ENCODE measurements at places on chromosomes 12 and 14.
A peak's percentile ranks its signal among the peaks of the same experiment; 100 is the strongest.

GRCh38 chr12:107335802-107336570, 242.6 kb upstream of the CRY1 start:
- DNase-seq, result no peak

GRCh38 chr14:20998674-20999366, at the start of gene SLC39A2:
TSS of gene SLC39A2 (plus strand) at chr14:20999293. CDS start at chr14:20999447, 154 bp downstream.
- peak; percentile 73 for DNase-seq

DNA sequence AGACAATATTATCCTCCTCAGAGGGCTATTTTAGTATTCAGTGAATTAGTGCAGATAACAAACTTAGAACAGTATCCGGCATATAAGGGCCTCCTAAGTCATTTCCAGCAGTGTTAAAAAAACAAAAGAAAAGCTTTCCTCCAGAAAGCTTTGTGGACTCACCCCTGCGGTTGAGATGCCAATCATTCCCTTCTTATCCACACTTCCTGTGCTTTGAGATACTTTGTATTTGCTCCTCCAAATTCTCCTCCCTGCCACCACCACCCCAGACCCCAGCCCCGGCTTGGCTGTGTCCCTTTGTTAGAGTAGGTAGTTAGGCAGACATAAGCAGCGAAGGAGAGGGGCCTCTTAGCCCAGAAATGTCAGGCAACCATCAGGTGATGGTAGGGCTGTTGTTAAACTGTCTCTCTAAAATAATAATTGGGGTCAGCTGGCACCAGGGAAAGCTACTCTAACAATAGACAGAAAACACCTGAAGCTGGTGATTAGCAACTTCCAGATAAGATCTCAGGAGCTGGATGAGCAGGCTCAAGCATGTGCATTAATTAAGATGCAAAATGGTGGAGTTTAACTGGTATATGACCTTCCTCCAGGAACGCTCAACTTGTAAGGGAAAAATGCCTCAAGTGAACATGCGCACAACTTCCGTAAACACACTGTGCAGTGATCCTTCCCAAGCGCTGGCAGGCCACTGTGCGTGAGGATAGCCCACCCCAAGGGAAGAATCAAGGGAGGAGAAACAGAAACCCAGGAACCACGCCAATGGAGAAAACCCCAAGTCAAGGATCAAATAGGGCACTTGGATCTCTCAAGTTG, 152.1 kb upstream of the EEA1 start:
- peak; percentile 39 for DNase-seq

DNA sequence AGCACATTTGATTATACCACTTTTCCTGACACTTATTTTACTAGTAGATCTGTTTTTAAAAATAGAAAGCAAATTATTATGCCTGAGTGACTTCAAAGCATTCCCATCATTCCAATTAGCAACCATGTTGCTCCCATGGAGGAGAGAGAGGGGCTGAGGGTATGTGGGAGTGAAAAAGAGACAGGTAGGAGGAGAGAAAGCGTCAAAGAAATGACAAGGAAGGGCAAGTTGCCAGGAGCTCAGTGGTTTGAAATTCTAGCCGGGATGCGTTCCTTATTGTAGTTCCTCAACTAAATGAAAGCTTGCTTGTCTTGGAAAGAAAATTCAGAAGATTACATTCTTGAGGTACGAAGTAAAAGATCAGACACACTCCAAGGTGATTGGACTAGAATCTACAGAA, 92.4 kb upstream of the PKP2 start:
- no peak for DNase-seq

DNA sequence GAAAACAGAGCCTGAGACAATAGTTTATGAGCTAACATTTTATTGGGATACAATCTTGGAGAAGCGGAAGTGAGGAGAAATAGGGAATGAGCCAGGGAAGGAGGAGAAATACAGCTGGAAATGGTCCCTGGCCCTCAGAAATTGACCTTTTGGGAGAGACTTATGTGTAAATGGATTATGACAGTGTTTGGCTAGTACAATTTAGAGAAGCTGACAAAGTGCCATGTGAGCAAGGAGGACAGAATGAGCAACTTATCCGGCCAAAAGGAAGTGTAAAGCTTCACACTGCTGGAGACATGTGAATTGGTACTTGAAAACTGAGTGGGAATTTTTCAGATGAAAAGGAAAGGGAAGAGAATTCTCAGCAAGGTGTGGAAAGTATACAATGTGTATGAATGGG, 2.9 kb downstream of the GLIPR1 start:
- DNase-seq, result peak; percentile 56

- no peak for DNase-seq
These were observed 441 bp downstream of the RAB5B start for GRCh38 chr12:55974308-55974730.

- no peak for DNase-seq
These were observed 385.8 kb downstream of the MED13L start for GRCh38 chr12:115891556-115892164.

- DNase-seq, result no peak
These were observed 25.6 kb upstream of the GCH1 start for GRCh38 chr14:54928216-54928615.

DNA sequence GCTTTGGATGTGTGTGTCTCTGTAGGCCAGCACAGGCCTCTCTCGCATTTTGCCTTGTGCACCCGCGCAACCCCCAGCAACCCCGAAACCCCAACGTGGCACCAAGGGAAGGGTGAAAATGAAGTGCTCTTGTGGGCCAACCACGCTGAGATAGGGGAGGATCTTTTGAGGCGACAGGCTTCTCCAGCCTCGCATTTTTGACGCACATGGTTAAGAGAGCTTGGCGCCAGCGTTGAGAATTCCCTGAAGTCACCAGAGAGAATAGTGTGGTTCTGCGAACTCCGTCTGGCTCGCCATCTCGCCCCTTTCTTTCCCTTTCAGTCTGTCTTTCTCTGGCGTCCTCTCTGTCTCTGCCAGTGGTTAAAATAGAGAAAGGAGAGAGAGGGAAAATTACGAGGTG, 1.9 kb upstream of the TBX3 start:
- no peak for DNase-seq

- DNase-seq, result no peak
These were observed 77.9 kb downstream of the SPATA7 start for GRCh38 chr14:88463318-88463717.

DNA sequence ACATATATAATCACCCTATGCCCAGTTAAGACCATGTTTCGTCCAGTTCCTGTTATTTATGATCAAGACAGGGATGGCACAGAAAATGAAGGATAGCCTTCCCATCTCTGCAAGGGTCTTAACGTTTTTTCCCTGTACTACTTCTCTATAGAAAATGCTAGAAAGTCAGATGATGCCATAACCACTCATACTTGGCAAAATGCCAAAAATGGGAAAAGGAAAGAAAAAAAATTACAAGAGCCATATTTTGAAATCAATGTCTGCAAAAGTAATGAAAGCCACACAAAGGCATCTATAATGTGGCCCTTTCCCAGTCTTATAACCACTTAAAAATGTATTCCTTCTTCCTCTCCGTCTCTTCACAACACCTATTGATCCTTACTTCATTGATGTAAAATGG, 1.8 kb upstream of the MYL6B start:
- DNase-seq, result peak; percentile 63

- DNase-seq, result no peak
These were observed 34.1 kb downstream of the NDUFA12 start for GRCh38 chr12:94969424-94969823.

- no peak for DNase-seq
These were observed 335.6 kb downstream of the TMEM121 start for GRCh38 chr14:105861985-105862465.
